ENCODE measurements at places on chromosomes 7 and 10.

GRCh38 chr7:153005750-153006435 is 246.3 kb downstream of the ACTR3B start:
- DNase-seq: no peak

DNA sequence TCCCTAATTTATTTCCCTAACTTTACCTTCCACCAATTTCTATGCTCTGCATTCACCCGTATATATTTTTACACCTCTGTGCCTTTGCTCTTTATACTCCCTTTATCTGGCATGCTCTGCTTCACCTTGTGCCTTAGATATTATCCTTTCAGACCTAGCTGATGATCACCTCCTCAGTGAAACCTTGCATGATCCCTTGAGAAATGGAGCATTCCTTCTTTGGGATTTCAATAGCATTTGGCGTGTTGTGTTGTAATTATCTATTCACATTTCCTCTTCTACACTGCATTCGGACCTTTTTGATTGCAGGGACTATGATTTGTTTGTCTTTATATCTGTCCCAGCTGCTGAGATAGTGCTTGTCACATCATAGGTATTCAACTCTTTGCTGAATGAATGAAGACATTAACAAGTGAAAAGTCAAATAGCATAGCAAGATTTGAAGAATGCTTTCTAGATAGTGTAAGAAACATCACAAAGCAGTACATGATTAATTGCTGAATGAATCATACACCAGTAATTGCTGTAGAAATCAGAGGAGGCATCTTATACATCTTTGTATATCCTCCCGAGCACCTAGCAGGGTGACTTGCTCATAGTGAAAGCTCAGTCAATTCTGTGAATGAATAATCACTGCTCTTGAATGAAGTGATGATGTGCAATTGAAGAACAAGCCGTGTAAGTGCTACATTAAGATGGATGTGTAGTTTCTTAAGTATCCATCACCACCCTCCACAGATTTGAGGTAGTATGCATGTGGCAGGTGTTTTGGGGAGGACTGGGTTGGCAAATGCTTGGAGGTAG is 2.0 kb upstream of the TM9SF3 start:
- no peak for DNase-seq

DNA sequence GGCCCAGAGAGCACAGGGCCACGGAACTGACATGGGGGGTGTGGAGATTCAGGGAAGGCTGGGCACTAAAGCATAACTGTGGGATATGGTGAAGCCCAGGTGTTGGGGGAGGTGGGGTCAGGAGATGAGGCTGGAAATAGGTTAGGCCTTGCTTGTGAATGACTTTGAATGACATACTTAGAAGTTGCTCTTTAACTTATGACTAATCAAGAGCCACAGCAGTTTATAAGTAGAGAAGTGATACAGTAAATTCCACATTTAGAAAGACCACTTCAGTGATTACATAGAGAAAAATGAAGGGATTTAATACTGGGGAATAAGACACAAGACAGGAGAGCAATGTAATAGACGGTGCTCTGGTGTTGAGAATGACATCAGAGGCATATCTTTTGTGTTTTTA is 120.8 kb upstream of the SEC61G start:
- no peak for DNase-seq

DNA sequence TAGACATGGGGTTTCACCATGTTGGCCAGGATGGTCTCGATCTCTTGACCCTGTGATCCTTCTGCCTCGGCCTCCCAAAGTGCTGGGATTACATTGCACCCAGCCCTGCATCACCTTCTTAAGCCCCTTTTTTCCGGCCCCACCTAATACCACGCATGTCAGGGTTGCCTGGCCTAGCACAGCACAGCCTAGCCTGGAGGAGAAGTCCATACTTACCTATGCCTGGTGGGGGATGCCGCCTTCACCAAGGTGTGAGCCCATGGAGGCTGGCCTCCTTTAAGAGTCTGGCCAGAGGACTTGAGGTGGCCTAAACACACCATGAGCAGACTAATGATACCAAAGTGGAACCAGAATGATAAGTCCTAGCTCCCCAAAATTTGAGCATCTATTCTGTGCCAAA is 22.0 kb upstream of the CUX1 start:
- no peak for DNase-seq

DNA sequence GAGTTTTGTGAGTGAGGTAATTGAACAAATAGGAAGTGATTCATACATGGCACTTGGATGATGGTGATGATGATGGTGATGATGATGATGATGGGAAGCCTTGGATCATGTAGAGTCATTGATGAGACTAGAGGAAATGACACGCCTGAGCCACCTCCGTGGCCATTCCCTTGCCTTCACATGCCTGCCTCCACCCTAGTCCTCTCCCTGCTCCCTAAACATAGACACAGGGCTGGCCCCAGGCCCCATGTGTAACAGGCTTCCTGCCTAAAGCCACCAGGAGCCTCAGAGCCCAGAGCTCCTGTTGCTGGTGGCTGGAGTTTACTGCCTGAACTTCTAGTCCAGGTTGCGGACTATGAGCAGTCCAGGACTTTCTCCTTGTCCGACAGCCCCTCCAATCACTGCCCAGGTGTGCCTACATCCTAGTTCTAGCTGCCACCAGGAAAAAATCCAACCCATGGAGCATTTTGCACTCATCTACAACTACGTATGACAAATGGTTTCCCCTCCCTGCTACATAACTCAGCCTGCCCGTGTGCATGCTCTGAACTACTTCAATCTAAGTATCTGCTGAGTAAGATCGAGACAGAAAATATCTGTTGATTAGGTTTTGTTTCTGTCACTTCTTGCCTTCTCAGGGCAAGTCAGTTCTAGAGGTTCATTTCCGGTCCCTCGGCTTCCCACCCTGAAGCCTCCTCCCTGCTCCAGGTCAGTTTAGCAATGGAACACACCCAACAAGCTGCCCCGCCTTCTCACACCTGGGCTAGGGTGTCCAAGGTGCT is 35.5 kb upstream of the KDM7A start:
- DNase-seq: peak; percentile 26

All from inflammatory macrophage (primary cell).